ENCODE measurements at places on chromosomes 16 and 17.

GRCh38 chr16:49537924-49538459 is 164.4 kb downstream of the C16orf78 start:
- no peak for DNase-seq

GRCh38 chr17:44314869-44315661 is 6.7 kb downstream of the RUNDC3A start:
- peak; percentile 29 for DNase-seq

DNA sequence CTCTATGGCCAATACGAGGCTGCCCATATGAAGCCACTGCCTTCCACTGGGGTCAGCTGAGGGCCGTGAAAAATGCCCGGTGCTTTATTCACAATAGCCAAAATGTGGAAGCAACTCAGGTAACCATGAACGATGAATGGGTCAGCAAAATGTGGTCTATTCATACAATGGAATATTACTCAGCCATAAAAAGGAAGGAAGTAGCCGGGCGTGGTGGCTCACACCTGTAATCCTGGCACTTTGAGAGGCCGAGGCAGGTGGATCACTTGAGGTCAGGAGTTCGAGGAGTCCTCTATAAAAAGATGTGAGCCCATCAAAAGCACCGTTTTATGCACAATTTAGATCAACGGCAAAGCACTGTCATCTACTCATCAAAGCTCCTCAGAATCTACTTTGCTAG is 5.2 kb upstream of the TRAP1 start:
- DNase-seq, result no peak

DNA sequence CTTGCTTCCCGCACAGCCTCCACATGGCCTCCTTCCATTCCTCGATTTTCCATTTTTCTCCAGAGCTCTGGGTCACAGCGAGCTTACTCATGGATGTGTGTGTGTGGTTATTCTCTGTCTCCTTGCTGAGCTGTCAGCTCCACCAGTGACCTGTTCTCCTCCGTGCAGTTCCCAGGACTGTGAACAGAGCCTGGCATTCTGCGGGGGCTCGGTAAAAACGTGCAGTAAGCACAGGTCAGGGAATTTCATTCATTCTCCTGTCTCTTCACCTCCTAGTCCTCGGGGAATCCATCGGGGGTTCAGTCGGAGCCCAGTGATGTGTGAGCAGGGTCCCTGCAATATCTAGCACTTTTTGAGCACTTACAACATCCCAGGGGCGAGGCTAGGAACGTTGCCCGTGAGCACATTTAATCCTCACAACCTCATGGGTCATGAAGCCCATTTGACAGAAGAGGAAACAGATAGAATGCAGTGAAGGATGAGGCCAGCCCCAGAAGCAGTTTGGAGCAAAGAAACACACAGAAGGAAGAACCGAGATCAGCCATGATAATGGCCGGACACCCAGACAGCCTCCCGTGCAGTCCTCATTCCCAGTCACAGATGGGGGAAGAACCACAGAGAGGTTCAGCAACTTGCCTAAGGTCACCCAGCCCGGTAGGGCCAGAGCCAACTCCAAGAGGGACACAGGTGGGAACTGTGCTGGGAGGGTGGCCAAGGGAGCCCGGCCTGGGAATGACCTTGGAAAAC is 183.2 kb upstream of the GSE1 start:
- DNase-seq, result no peak

DNA sequence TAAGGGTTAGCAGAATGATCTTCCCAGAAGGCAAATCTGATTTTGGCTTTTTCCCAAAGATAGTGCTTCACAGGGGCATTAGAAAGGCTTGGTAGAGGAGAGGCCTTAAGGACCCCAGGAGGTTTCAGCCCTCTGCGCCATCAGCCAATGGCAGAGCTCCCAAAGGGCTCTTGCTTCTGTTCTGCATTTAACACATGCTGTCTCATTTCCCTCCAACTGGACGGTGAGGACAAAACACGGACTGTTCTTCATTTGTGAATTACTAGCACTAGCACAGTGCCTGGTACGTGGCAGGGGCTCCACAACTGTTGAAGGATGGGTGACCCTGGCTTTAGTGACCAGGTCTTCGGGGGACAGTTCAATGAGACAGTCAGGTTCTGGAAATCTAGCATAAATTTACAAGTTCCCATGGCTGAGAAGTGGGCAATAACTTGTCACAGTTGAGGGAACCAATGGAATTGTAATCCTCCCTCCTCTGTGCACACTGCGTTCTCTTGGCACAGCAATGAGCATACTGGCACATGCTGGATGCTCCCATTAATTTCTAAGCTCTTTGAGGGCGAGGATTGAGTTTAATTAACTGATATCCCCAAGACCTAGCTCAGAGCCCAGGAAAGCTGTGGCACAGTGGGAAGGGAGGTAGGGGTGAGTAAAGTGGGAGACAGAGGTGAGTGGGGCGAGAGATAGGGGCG is 45.4 kb downstream of the COG7 start:
- no peak for DNase-seq

DNA sequence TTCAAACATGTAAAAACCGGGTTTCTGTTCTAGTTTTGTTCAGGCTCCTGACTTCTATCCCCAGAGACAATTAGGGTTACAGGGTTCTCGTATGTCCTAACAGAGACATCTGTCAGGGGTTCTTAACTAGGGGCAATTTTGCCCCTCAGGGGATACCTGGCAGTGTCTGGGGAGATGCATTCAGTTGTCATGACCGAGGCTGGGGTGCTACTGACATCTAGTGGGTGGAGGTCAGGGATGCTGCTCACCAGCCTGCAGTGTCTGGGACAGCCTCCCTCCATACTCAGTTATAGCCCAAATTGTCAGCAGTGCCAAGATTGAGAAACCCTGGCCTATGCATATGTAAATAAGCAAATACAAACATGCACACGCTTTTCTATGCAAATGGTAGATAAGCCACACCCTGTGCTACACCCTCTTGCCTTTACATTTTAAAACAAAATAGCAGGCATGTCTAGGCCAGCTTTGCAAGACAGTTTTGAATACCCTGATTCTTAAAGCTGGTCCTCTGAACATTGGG is 37.4 kb downstream of the CLEC16A start:
- no peak for DNase-seq

- no peak for DNase-seq
These were observed 10.6 kb upstream of the CCL5 start for GRCh38 chr17:35890774-35891155.

GRCh38 chr17:11999696-12000095 is 2.4 kb upstream of the ZNF18 start:
- DNase-seq, result no peak

DNA sequence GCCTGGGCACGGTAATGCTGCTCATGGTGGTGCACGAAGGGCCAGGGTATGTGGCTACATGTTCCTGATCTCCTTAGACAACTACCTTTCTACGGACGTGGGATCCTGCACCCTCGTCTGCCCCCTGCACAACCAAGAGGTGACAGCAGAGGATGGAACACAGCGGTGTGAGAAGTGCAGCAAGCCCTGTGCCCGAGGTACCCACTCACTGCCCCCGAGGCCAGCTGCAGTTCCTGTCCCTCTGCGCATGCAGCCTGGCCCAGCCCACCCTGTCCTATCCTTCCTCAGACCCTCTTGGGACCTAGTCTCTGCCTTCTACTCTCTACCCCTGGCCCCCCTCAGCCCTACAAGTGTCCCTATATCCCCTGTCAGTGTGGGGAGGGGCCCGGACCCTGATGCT is 12.0 kb downstream of the ERBB2 start:
- DNase-seq, result no peak

DNA sequence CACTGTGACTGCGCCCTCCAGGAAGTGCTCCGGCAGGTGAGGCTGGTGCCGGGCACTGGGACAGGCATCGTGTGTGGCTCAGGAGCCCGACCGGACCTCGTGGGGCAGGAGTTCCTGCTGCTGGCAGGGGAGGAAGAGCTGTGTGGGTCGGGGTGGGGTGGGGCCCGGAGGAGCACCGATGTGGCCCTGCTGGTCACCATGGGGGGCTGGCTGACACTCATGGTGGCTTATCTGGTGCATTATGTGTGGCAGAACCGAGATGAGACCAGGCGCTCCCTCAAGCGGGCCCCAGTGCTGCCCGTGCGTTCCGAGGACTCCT is 16.8 kb downstream of the LRRC3C start:
- no peak for DNase-seq

GRCh38 chr17:50114849-50115357 is 15.1 kb downstream of the SAMD14 start:
- no peak for DNase-seq

DNA sequence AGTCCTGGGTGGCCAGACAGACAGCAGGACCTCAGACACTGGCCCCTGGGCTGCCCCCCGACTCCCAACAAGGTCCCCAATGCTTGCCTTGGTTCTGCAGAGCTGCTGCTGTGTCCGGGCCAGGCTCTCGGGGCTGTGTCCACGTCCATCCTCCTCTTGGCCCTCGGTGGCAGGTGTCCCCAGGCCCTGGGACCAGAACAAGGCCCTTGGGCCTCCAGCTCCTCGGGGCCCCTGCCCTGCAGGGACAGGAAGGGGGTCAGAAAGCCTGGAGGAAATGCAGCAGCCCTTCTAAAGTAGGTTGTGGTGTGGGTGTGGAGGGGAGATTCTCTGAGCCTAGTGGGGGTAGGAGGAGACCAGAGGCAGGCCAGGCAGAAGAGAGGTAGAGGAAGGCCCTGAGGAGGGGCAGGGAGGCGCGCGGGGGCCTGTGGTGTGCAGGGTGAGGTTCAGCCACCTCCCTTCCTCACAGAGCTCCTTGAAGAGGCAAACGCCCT is 2.5 kb upstream of the AXIN1 start:
- DNase-seq, result no peak

Measured in stimulated activated CD4-positive, alpha-beta T cell treated with anti-CD3 and anti-CD28 coated beads, Interleukin-1b, Interleukin-23, amount 100 ng/mL, for 1 hour (primary cell).